ENCODE measurements at places on chromosomes 2 and 18.

DNA sequence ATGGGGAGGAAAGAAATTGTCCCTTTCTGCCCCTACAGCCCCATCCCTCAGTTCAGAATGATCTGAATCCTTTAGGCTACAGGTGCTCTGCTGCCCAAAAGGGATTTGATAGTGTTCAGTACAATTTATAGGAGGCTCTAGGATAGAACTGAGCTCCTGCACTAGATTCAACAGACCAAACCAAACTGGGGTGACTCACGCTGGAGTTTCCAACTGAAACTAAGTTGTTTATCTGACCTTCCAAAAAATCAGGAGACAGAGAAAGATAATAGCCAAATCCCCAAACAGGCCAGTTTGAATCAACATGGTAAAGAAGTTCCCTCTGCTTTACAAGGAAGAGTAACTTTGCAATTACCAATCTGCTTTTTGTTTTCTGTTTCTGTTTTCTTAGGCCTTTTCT is 72.7 kb upstream of the MBOAT2 start:
- no peak for DNase-seq

GRCh38 chr2:234963773-234964615 is 12.2 kb downstream of the SH3BP4 start:
- no peak for DNase-seq

GRCh38 chr2:155389224-155389623 is 690.7 kb downstream of the KCNJ3 start:
- DNase-seq: no peak

DNA sequence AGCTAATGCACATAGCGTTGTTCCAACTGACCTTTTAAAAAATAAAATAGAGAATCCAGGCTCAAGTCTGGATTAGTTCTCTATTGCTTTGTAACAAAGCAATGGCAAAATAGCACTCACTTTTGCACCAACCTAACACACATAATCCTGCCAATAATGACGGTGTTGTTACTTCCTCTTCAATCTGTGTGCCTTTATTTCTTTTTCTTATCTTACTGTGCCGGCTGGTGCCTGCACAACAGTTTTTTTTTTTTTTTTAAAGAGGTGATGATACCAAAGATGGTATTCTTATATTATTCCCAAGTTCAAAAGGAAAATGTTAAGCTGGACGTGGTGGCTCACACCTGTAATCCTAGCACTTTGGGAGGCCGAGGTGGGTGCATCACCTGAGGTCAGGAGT is 3.4 kb downstream of the PLB1 start:
- no peak for DNase-seq

DNA sequence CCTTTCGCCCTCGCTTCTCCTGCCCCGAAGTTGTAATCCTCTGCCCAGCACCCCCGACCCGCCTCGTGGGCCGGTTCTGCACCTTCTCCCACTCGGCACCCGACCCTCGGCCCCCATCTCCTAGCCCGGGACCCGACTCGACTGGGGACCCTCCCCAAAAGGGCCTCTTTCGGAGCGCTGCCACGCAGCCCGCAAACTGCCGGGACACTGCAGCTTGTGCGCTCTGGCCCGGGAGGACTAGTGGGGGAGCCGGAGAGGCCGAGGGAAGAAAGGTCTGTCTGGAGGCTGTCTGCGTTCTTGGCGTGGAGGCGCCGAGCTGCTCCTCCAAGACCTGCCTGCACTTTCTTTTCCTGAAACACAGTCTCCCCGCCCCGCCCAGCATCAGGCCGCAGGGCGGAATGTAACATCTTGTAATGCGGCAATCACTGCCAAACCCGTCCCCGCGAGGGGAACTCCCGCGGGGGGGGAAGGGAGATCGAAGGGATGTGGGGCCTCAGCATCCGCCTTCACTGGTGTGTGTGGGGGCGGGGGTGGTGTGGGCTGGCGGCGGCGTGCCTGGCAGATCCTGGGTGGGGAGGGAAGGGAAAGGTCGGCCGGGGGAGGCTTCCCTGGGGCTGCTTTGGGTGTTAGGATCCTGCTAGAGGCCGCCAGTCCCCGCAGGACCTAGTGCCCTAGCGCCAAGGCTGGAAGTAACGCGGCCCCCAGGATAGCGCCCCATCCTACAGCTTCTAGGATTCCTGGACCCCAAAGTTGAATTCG is 7.4 kb downstream of the DLX2 start:
- DNase-seq: peak; percentile 65

GRCh38 chr18:56433919-56434318 is 204.5 kb downstream of the TXNL1 start:
- no peak for DNase-seq

DNA sequence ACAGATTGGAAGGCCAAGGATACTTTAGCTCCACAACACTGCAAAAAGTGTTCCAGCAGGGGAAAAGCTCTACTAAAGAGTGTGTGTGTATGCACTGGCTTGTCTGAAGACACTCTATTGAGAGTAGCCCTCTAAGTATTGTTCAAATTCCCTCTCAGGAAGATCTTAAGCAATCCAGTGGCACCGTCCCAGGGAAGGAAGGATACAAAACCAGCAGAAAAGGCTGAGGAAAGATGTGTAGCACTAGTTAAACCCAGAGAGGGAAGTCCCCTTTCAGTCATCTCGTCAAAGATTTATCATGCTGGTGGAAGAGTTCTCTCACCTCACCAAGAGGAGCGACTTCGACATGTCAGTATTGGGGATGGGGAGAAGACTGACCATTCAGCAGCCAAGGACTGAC is 50.5 kb downstream of the DHRS9 start:
- DNase-seq: no peak

- no peak for DNase-seq
These were observed 356.8 kb downstream of the SUCLG1 start for GRCh38 chr2:84102274-84102673.

GRCh38 chr2:121043827-121044222 is 241.2 kb downstream of the TFCP2L1 start:
- DNase-seq: no peak

- no peak for DNase-seq
These were observed 157.6 kb downstream of the FAM210A start for GRCh38 chr18:13568443-13569392.

- no peak for DNase-seq
These were observed 251.1 kb upstream of the RASGRP3 start for GRCh38 chr2:33225350-33225749.

GRCh38 chr18:44973282-44973681 is 292.6 kb downstream of the SETBP1 start:
- no peak for DNase-seq

DNA sequence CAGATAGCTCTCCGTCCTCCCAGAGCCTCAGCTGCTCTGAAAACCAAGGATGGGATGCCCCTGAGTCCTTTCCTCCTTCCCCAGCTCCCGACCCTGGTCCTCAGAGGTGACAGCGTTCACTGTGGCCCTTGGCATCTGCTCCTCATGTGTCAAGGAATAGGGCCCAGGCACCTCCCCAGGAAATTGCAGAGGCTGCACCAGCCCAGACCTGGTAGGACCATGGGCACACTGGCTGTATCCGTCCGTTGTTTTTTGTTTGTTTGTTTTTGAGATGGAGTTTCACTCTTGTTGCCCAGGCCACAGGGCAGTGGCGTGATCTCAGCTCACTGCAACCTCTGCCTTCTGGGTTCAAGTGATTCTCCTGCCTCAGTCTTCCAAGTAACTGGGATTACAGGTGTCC is 37.5 kb upstream of the SLC66A3 start:
- DNase-seq: no peak

GRCh38 chr2:217117523-217117922 is 257.7 kb upstream of the TNP1 start:
- DNase-seq: no peak

GRCh38 chr2:179843541-179843940 is 17.9 kb downstream of the ZNF385B start:
- DNase-seq: no peak

GRCh38 chr2:29117636-29118303 is 2.6 kb downstream of the CLIP4 start:
- no peak for DNase-seq

GRCh38 chr18:79587779-79588635 is 91.6 kb upstream of the CTDP1 start:
- DNase-seq: no peak

- DNase-seq: no peak
These were observed 18.8 kb downstream of the ATG4B start for GRCh38 chr2:241656190-241656741.

- no peak for DNase-seq
These were observed 45.3 kb upstream of the SERPINE2 start for GRCh38 chr2:224084266-224084892.

- no peak for DNase-seq
These were observed 46.8 kb upstream of the EML6 start for GRCh38 chr2:54676656-54677055.

DNA sequence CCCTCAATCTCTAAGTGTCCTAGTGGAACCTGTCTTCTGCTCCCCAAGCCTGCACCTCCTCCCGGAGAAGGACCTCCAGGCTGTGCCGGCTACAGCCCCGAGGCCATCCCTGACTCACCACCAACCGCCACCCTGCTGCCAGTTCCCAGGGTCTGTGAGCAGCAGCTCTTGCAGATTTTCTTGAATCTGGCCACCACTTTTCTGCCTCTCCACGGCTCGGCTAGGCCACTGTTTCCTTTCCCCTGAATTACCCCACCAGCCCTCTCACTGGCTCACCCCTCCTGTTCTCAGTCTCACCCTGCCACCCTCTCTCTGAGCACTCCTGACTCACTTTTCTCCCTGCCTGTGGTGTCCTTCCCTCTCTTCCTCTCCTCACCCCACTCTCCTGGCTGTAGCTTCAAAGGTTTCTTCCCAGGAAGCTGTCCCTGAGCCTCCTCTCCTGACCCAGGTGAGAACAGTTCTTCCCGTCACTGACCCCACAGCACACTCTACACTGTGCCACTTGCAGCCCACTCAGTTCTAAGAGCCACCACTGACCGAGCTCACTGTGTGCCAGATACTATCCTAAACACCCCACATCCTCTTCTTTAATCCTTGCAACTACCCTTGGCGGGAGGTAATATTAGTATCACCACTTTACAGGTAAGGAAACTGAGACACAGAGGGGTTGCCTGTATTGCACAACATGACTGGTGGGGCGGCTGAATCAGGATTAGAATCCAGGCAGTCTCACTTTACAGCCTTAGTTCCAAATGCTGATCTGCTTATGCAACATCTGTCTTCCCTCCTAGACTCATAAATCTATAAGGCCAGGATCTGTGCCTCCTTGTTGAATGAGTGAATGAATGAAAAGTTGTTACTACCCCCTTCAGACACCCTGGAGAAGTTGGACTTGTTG is 111.6 kb downstream of the SMAD7 start:
- no peak for DNase-seq

GRCh38 chr18:77702686-77703085 is 453.0 kb downstream of the GALR1 start:
- DNase-seq: peak; percentile 74

GRCh38 chr2:40243581-40244187 is 208.2 kb downstream of the SLC8A1 start:
- no peak for DNase-seq

- no peak for DNase-seq
These were observed 170.3 kb downstream of the BCL2 start for GRCh38 chr18:63149302-63149587.

- no peak for DNase-seq
These were observed 247.5 kb downstream of the NBAS start for GRCh38 chr2:15313657-15314056.

- DNase-seq: no peak
These were observed 4.9 kb downstream of the DAW1 start for GRCh38 chr2:227876300-227876801.

DNA sequence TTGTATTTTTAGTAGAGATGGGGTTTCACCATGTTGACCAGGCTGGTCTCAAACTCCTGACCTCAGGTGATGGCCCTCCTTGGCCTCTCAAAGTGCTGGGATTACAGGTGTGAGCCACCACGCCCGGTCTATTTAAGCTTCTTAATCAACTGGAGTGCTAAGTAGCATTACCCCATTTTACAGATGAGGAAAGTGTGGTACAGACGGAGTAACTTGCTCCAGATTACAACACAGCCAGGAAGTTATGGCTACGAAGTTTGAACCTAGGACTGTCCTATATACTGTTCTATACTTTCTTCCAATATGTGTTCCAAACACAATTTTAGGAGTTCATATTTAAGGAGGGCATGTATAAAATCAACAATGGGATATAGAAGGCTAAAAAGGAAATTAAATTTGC is 197.7 kb downstream of the TGIF1 start:
- DNase-seq: no peak

GRCh38 chr18:63148449-63149301 is 170.9 kb downstream of the BCL2 start:
- no peak for DNase-seq

DNA sequence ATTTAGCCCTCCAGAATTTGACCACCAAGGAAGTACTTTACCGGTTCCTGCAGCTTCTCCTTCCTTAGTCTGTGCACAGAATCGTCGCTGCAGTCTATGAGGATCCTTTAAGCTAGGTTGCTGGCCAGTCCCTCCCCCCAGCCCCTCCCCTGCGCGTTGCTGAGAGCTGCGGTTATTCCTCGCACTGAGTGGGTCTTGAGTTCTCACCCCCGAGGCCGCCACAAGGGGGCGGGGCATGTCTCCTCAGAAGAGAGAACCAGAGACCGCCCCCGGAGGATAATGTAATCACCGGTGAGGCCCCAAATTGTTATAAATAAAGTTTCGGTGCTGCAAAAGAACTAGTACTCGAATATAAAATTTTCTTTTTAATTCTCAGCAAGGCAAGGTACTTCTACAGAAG is 1184.9 kb upstream of the CDH2 start:
- no peak for DNase-seq

GRCh38 chr2:233497692-233498091 is 68.9 kb downstream of the USP40 start:
- no peak for DNase-seq

- no peak for DNase-seq
These were observed 177.8 kb downstream of the PRPF40A start for GRCh38 chr2:152539424-152539823.

DNA sequence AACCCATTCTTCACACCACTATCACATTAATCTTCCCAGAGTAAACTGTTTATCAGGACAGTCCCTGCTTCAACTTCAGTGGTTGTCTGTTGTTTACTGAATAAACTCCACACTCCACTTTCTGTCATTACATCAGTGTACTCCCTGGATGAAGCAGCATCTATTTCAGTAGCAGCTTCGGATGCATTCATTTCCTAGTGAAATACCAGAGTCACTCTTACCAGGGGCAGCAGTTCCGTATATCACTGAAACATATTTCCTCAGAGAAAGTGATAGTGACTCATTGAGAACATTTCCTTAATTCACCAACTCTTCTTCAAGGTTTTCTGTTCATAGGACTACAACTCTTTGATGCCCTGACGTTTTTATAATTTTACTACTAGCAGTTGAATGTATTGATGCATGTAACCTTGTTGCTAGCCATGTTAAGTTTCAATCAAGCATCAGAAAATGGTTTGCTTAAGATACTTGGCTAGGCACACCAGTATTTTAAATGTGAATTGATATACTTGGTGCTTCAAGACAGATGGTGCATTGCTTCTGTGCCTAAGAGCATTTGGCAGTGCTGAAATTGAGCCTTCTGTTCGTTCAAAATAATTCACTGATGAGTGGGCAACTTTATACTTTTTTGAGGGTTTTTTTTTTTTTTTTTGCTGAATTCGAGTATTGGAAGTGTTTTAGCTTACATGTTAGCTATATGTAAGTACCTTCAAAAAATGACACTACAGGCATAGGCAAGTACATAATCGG is 92.3 kb downstream of the UBE2E3 start:
- DNase-seq: no peak

GRCh38 chr2:86308356-86308755 is 29.1 kb downstream of the REEP1 start:
- DNase-seq: no peak

- no peak for DNase-seq
These were observed 22.3 kb downstream of the DOK1 start for GRCh38 chr2:74576863-74577229.
